ENCODE measurements at places on chromosomes 2 and 18.

- no peak for DNase-seq
Observed at GRCh38 chr2:85188852-85189251, 55.7 kb downstream of the TCF7L1 start.

GRCh38 chr2:127630096-127630863 lies 15.7 kb upstream of the GPR17 start:
- DNase-seq, result no peak

- no peak for DNase-seq
Observed at GRCh38 chr2:125745514-125745913, 910.4 kb upstream of the GYPC start.

- no peak for DNase-seq
Observed at GRCh38 chr2:8327371-8328100, 354.3 kb upstream of the ID2 start.

DNA sequence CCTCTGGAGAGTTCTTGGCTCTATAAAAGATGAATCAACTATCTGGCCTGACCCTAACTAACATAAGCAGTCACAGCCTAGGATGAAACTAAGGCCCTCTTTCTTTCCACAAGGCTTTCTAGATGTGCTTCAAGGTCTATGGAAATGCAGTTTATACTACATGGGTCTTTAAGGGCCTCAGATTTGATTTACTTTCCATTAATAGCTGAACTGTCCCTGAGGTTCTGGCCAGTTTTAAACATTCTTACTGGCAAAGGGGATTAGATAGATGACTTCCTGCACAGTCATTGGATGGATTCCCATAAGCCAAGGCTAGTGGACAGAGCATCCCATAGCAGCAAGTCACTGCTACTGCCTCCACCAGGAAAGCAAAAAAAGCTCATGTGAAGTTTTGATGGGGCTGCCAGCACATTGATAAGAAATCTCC lies 38.1 kb upstream of the LCLAT1 start:
- no peak for DNase-seq

GRCh38 chr2:169105476-169105875 lies 36.1 kb downstream of the DHRS9 start:
- no peak for DNase-seq

- no peak for DNase-seq
Observed at GRCh38 chr2:237441605-237442274, 27.8 kb upstream of the COL6A3 start.

- DNase-seq, result no peak
Observed at GRCh38 chr18:74796841-74797576, 199.3 kb downstream of the ZNF407 start.

- no peak for DNase-seq
Observed at GRCh38 chr2:167492486-167492885, 604.2 kb downstream of the XIRP2 start.

- no peak for DNase-seq
Observed at GRCh38 chr2:129791712-129792111, 187.8 kb upstream of the RAB6C start.

GRCh38 chr2:2657121-2657962 lies 326.3 kb upstream of the MYT1L start:
- no peak for DNase-seq

DNA sequence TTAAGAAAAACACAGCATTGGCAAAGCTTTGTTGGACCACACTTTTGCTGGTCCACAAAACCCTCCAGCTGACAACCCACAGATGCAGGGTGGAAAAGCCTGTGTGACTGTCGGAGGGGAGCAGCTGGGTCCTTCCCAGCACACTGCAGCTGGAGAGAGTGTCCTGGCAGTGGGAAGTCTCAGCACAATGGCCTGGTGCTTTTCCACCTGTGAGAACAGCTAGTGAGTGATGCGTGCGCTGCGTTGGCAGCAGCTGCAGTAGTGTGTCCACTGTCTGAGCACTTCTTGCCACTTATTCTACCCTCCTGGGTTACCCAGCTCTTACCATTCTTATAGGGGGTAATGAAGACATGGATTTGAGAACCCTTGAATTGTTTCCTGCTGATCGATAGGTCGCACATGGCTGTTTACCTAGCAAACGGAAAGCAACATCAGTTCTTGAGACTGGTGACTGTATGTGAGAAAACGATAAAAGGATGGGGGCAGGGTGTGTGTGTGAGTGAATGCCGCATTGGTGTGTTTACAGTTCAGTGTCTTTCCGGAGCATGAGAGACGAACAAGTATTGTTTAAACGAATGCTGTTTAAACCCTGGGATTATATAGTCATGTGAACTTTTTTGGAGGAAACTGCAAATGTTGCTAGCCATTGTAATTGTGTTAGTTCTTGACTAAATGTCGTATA lies 69.7 kb downstream of the LYPD6 start:
- DNase-seq, result no peak

DNA sequence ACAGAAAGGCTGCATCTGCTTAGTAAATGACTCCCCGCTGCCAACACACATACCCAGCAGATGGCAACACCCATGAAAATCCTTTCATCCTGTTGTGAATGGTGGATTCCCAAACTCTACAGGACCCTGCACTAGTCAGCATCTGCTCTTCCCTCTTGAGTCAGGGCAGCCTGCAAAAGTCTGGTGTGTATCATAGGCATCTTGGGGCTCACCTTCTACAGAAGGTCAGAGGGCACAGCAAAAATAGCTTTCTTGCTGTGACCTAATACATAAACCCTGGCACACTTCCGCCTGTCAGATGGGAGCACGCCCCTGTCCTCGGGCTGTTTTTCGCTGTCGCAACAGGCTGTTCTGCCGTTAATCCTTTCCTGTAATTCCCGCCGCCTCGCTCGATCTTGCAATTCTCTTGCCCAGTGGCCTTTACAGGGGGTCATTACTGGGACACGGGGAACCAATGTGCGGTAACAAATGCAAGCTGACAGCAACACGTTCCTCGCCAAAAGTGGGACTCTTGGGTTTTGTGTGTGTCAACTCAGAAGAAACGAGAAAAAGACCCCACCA lies 19.9 kb upstream of the SCYGR1 start:
- DNase-seq, result no peak

GRCh38 chr2:203583084-203583695 lies 48.1 kb upstream of the RAPH1 start:
- no peak for DNase-seq

- DNase-seq, result no peak
Observed at GRCh38 chr2:190947141-190947540, 66.5 kb downstream of the GLS start.

DNA sequence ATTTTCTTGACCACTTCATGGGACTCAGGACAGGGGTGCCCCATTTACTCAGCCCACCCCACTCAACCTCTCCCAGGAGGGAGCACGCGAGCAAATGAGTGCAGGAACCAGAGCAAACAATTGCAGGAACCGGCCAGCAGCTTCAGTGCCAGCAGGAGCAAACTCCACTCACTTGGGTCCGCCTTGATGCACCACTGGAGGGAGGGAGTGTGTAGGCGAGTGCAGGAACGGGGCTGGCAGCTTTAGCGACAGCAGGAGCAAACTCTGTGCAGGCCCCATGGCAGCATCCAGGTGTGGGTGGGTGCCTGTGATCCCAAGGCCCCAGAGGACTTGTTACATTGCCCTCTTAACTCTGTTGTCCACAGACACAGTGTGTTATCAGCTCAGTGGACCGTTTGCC lies 1667.3 kb upstream of the CELF4 start:
- no peak for DNase-seq

- DNase-seq, result no peak
Observed at GRCh38 chr18:9944805-9945204, 31.0 kb downstream of the VAPA start.

- no peak for DNase-seq
Observed at GRCh38 chr2:78676921-78677696, 348.4 kb upstream of the REG3G start.

DNA sequence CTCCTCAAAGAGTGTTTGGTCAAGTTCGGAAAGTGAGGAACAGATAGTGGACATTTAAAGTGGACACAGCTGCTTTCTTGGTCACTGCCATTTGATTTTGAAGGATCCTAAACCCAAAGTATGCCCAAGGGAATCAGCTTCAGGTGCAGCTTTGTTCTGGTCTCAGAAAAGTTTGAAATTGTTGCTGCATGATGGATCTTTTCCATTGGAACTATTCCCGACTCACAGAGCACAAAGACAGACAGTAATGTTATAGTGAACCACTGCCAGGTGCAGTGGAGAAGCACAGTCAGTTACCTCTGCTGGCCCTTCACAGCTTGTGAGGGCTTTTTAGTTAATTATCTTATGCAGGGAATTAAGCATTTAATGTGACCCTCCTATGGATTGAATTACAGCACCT lies 301.7 kb downstream of the PHLPP1 start:
- no peak for DNase-seq

GRCh38 chr2:127577973-127578372 lies 42.5 kb downstream of the MYO7B start:
- DNase-seq, result no peak

DNA sequence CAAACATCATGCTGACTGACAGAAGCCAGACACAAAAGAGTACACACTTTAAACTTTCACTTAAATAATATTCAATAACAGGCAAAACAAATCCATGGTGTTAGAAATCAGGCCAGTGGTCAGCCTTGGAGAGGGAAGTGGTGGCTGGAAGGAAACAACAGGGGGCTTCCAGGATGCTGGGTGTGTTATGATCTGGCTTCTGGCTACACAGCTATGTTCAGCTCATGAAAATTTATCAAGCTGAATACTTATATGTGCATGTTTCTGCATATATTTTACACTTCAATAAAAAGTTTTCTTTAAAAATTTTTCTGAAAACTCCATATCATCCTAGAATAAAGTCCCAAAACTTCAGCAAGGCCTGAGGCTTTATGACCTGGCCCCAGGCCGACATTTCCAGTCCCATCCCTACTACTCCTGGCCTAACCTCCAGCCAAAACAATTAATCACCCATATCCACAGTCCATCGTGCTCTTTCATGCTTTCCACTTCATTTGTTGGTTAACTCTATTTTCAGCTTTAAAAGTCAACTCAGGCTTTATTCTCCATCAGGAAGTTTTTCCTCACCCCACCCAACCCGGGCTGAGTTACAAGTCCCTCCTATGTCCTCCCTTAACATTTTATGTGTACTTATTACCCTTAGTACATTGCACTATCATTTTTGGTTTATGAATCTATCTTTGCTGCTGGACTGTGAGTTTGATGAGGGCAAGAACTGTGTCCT lies 27.9 kb upstream of the SPTBN1 start:
- no peak for DNase-seq

- no peak for DNase-seq
Observed at GRCh38 chr2:455015-455705, 167.3 kb upstream of the ALKAL2 start.

DNA sequence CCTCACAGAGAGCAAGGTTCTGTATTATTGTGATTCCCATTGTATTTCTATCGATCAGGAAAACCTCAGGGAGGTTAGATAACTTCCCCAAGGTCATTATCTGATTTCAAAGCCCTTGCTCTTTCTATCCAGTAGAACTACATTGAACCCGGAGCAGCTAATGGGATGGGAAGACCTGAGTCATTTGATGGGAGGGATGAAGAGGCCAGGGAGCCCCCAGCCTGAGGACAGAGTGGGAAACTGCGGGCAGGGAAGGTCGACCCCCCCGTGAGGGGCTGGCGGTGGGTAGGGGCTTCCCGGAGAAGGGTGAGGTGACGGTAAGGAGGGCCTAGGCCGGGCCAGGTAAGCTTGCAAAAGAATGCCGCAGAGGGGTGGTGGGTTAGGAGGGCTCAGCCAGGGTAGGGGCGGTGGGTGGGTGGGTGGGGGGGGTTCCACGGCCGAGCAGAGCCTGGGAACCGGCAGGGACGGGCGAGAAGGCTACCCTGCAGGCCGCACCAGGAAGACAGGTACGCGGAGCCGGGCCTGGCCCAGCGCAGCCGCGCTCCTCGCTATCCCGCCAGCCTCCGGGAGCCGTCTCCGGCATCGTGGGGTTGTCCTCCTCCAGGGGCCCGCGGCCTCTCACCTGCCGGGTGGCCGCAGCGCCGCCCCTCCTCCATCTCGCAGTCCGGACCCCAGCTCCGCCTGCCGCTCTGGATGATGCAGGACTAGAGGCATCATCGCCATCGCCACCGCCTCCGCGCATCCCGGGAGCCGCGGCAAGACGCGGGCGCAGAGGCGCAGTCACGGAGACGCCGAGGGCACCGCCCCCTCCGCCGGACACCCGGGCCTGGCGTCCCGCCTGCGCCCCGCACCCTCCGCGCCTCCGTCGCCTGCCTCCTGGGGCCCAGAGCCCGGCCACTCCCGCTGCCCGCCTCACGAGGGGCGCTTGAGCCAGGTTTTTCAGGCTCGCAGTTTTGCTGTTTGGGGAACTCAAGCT lies at the start of gene GPR75:
GPR75 (minus strand) TSS at position 762 of the 976 bp plus-strand sequence. CDS start 5,211 bp downstream, outside the sequence.
- DNase-seq, result no peak

DNA sequence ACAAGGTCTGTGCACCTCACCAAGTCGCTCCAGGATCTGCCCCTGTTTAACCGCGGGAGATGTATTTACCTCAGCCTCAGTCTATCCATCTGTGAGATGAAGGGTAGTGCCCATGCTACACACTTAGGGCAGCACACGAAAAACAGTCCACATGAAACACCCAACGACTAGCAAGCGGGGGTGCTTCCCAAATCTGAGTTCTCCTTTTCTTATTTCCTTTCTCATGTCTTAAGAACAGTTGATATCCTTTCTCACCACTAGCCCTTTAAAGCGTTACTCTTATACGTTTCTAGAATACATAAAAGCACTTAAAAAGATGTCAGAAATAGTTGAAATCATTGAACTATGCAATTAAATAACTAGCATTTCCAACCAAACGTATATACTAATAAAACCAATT lies 207.3 kb upstream of the PXDN start:
- no peak for DNase-seq

DNA sequence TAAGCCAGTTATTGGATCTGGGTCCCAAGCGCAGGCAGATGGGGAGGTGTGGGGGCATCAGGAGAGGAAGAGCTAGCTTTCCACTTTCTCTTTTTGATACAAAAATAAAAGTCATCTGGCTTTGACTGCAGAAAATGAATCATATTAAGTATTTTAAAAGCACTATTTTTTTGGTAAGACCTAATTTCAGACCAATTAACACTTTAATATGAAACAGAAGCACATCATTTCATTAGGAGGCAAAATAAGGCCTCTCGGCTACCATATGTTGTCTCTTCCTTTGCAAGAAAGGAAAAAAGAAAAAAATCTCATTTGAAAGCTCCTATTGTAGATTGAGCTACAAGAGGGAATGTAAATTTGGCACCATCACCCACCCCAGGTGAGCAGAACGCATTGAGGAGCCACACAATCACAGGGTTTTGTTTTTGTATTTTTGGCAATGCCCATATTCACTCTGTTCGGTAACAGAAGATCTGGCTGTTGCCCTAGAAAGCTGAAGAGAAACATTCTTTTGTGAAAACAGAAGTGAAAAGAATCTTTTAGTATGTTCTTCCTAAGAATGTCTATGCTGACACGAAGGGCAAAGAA lies 390.7 kb upstream of the ETAA1 start:
- no peak for DNase-seq

DNA sequence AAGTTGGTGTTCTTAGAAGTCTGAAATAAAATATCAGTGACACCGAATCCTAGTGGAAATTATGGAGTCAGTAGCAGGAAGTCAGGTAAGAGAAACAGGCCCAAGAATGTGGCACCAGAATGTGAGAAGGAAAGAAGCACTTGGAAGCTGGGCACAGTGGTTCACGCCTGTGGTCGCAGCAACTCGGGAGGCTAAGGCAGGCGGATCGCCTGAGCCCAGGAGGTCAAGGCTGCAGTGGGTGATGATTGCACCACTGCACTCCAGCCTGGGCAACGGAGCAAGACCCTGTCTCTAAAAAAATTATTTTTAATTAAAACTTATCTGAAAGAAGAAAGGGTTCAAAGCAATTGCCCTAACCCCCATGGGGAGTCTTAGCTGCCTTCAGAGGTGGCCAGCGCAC lies 268.3 kb upstream of the SALL3 start:
- DNase-seq, result no peak

- no peak for DNase-seq
Observed at GRCh38 chr2:234304950-234305349, 191.9 kb downstream of the ARL4C start.

- DNase-seq, result no peak
Observed at GRCh38 chr2:189614585-189614984, 34.0 kb upstream of the SLC40A1 start.

Measured in activated naive CD4-positive, alpha-beta T cell (primary cell).